ENCODE measurements at places on chromosomes 5 and 9.

DNA sequence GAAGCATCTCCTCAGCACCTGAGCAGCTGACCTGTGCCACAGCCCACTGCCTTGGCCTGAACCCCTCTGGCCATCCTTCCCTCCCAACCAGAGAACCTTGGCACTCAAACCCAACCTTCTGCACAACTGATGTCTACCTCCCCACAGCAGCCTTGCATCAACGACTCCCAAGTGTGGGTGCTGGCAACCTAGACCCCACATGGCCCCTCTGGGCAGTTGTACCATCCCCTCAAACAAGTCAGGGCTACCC, 10.3 kb downstream of the SEPTIN8 start:
- no peaks in the 10 kb centered on the region for H3K36me3 ChIP-seq
- H3K4me1 ChIP-seq, result no peaks in the 10 kb centered on the region
- H3K4me3 ChIP-seq, result no peak overlapping the region
- H3K27ac ChIP-seq, result no peak overlapping the region
- DNase-seq, result no peak

- H3K4me3 ChIP-seq, result no peak within 1 kb of the TSS
- H3K27me3 ChIP-seq, result no peaks in the 10 kb centered on the region
- no peak for DNase-seq
- H3K4me1 ChIP-seq, result no peaks in the 10 kb centered on the region
- no peak within 1 kb of the TSS for H3K27ac ChIP-seq
Measured at GRCh38 chr9:27108981-27109541, at the start of gene TEK. TSS of gene TEK (plus strand) at chr9:27109225. CDS start at chr9:27109591, 366 bp downstream.

- no peaks in the 10 kb centered on the region for H3K36me3 ChIP-seq
- H3K4me3 ChIP-seq, result no peak overlapping the region
- no peaks in the 10 kb centered on the region for H3K4me1 ChIP-seq
- no peak overlapping the region for H3K27ac ChIP-seq
Measured at GRCh38 chr5:99248066-99248465, 319.3 kb upstream of the CHD1 start.

GRCh38 chr9:134991808-134992754, 74.4 kb upstream of the FCN1 start:
- no peak overlapping the region for H3K4me3 ChIP-seq
- no peaks in the 10 kb centered on the region for H3K36me3 ChIP-seq
- no peaks in the 10 kb centered on the region for H3K27me3 ChIP-seq
- DNase-seq, result no peak
- H3K27ac ChIP-seq, result no peak overlapping the region

GRCh38 chr5:14665949-14666348, 1.4 kb downstream of the OTULIN start:
- no peaks in the 10 kb centered on the region for H3K36me3 ChIP-seq
- peaks cover 9% of the 10 kb centered on the region for H3K4me1 ChIP-seq
- H3K27ac ChIP-seq, result peak overlapping the region; percentile 62
- H3K4me3 ChIP-seq, result peak overlapping the region; percentile 72
- peak; percentile 40 for DNase-seq

GRCh38 chr5:139561655-139562451, 714 bp downstream of the UBE2D2 start:
- H3K27ac ChIP-seq, result peak overlapping the region; percentile 67
- no peak for DNase-seq
- no peaks in the 10 kb centered on the region for H3K27me3 ChIP-seq
- H3K36me3 ChIP-seq, result no peaks in the 10 kb centered on the region
- H3K4me1 ChIP-seq, result peaks cover 39% of the 10 kb centered on the region

DNA sequence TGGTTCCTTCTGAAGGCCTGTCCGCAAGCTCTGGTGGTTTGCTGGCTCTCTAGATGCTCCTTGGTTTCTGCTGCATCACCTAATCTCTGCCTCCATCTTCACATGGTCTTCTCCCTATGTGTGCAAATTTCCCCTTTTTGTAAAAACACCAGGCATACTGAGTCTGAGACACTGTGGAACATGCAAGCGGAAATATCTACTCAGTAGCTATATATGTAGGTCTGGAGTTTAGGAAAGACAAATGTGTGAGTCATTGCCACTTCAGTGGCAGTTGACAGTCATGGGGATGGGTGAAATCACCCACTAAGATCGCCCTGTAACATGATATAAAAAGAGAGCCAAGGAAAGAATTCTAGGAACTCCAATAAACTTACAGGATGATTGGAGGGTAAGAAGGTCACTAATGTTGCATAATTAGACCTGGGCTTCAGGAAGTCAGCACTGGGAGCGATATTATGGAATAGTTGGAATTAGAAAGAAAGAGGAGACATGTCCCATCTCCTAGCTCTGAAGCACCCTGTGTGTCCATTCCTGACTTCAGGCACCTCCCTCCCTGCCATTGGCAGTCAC, 22.7 kb upstream of the UBLCP1 start:
- H3K27me3 ChIP-seq, result no peaks in the 10 kb centered on the region
- H3K36me3 ChIP-seq, result no peaks in the 10 kb centered on the region
- H3K4me1 ChIP-seq, result no peaks in the 10 kb centered on the region
- no peak for DNase-seq

DNA sequence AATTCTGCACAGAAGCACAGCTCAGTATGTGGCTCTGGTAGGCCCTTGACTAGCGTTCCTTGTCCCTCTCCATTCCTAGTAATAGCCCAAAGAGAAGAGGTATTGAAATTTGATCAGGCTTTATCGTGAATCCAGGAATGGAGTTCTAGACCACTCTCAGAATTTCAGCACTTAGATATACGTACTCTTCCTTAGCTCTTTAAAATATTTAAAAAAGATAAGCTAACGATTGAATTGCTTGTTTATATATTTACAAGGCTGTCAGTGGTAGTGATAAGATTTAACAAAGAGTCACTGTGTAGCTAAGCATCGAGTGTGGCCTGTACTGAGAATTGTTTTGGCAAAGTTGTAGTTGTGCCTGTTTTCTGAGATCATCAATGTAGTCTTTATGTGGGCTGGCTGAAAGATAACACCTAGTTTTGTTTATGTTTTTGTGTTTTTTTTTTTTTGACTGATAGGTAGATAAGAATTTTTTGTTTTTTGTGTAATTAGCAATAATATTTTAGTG, 2.5 kb downstream of the KIAA1958 start:
- H3K27me3 ChIP-seq, result no peaks in the 10 kb centered on the region
- peaks cover 18% of the 10 kb centered on the region for H3K4me1 ChIP-seq
- no peaks in the 10 kb centered on the region for H3K36me3 ChIP-seq
- no peak for DNase-seq
- H3K4me3 ChIP-seq, result no peak overlapping the region

- no peaks in the 10 kb centered on the region for H3K36me3 ChIP-seq
- no peak overlapping the region for H3K27ac ChIP-seq
- peaks cover 8% of the 10 kb centered on the region for H3K4me1 ChIP-seq
- H3K27me3 ChIP-seq, result peaks cover 2% of the 10 kb centered on the region
Measured at GRCh38 chr9:33677961-33678360, 117.4 kb upstream of the PRSS3 start.

GRCh38 chr5:156914371-156914737, 48.7 kb downstream of the TIMD4 start:
- DNase-seq, result no peak
- peaks cover 34% of the 10 kb centered on the region for H3K4me1 ChIP-seq
- H3K27ac ChIP-seq, result peak overlapping the region; percentile 81
- H3K4me3 ChIP-seq, result no peak overlapping the region

- no peak for DNase-seq
- H3K27ac ChIP-seq, result no peak overlapping the region
- H3K4me3 ChIP-seq, result no peak overlapping the region
- H3K36me3 ChIP-seq, result no peaks in the 10 kb centered on the region
- peaks cover 11% of the 10 kb centered on the region for H3K4me1 ChIP-seq
Measured at GRCh38 chr9:98249771-98250170, 5.7 kb downstream of the TBC1D2 start.

- no peak for DNase-seq
- H3K27ac ChIP-seq, result no peak overlapping the region
- no peaks in the 10 kb centered on the region for H3K27me3 ChIP-seq
- no peaks in the 10 kb centered on the region for H3K4me1 ChIP-seq
Measured at GRCh38 chr9:3884736-3885135, 358.9 kb upstream of the RFX3 start.

GRCh38 chr5:115170134-115170928, 623 bp upstream of the TRIM36 start:
- peaks cover 57% of the 10 kb centered on the region for H3K27me3 ChIP-seq
- peaks cover 21% of the 10 kb centered on the region for H3K4me1 ChIP-seq
- DNase-seq, result no peak
- no peaks in the 10 kb centered on the region for H3K36me3 ChIP-seq
- H3K4me3 ChIP-seq, result peak overlapping the region; percentile 80

GRCh38 chr5:165309446-165309845, 1804.0 kb downstream of the MAT2B start:
- H3K36me3 ChIP-seq, result no peaks in the 10 kb centered on the region
- no peak overlapping the region for H3K27ac ChIP-seq
- H3K4me1 ChIP-seq, result no peaks in the 10 kb centered on the region
- no peaks in the 10 kb centered on the region for H3K27me3 ChIP-seq

DNA sequence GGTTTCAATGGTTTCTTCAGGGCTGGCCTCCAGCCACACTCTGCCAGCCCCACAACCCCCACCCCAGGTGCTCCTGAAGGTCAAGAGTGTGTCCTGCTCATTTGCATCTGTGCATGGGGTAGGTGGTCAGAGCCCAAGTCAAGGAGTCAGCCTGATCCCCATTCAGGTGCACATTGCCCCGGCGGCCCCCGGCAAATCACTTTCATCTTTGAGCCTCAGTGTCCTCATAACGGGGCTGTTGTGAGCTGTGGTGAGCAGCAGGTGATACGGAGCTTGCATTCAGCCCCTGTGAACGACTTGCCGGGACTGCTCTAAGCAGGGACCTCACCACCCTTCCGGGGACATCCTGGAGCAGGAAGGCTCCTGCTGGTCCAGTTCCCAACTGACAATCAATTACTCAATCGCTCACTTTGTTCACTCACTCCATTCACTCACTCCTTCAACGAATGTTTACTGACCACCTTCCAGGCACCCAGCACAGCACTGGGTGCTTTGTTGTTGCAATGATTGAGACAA, 93.2 kb upstream of the CPEB4 start:
- H3K27ac ChIP-seq, result no peak overlapping the region
- no peaks in the 10 kb centered on the region for H3K36me3 ChIP-seq
- H3K4me1 ChIP-seq, result no peaks in the 10 kb centered on the region
- peaks cover 3% of the 10 kb centered on the region for H3K27me3 ChIP-seq
- no peak overlapping the region for H3K4me3 ChIP-seq

DNA sequence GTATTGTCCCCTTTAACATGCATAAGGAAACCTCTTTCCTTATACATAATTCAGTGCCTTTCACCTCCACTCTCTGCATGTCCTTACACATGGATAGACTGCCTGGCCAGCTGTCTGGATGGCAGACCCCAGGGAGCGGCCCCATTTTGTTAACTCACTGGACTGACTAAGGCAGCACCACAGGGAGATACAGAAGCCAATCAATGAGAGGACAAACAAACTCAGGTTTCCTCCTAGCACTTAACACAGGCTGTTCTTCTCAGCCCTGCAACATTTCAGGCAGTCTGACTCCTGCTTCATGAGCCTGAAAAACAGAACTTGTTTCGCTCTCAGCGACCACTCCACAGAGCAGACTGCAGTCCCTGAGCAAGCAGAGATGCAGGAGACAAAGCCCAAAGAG, 135.4 kb upstream of the RASEF start:
- H3K27me3 ChIP-seq, result no peaks in the 10 kb centered on the region
- no peak overlapping the region for H3K4me3 ChIP-seq
- no peaks in the 10 kb centered on the region for H3K4me1 ChIP-seq
- no peaks in the 10 kb centered on the region for H3K36me3 ChIP-seq
- no peak overlapping the region for H3K27ac ChIP-seq

DNA sequence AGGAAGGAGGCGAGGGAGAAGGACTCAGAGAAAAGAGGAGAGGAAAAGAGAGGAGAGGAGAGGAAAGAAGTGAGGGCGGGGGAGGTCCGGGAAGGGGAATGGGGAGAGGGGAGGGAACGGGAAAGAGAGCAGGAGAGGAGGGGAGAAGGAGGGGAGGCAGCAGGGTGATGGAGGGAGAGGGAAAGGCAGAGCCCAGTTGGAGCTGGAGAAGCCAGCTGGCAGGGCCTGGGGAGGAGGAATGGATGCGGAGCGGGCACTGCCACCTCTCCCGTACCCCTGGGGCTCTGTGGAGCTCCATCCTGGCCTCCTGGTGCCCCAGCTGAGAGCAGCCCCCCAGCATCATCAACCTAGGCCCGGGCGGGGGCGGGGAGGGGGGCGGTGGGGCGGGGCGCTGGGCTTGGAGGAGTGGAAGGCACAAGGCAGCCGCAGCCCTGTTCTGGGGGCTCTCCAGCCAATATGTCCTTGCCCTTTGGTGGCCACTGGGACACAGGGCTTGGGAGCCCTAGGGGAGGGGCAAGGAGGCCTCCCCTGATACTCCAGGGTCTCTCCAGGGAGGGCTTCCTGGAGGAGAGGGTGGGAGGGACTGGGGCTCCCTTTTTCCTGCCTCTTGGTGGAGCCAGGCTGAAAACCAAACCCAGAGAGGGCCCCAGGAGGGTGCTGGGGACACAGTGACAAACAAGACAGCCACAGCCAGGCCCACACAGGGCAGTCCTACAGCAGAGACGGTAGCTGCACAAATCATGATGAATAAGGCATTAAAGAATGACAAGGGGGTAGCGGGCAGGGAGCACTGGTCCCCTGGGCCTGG, 123.7 kb downstream of the C9orf50 start:
- no peaks in the 10 kb centered on the region for H3K36me3 ChIP-seq
- H3K27ac ChIP-seq, result peak overlapping the region; percentile 38
- DNase-seq, result no peak
- H3K27me3 ChIP-seq, result peaks cover 3% of the 10 kb centered on the region
- H3K4me3 ChIP-seq, result no peak overlapping the region
